ENCODE measurements at places on chromosomes 5 and 9. TPM values are rescaled to one million over a fixed set of nuclear protein-coding genes. Genes with fewer than 3 reads are reported as not detected.

The SLC6A18 gene
- total RNA-seq, result not detected

The AGGF1 gene
- total RNA-seq, result 32.8 TPM

The DIRAS2 gene
- 1.2 TPM for total RNA-seq

The LURAP1L gene
- 0.86 TPM for total RNA-seq

The ASPN gene
- total RNA-seq, result not detected

The ADAMTS12 gene
- total RNA-seq, result 25.6 TPM

The ENTPD2 gene
- total RNA-seq, result not detected

The NR4A3 gene
- total RNA-seq, result 1.5 TPM

The IL9 gene
- not detected for total RNA-seq

The VCAN gene
- 414 TPM for total RNA-seq

The MTRR gene
- 34.3 TPM for total RNA-seq

The SPATA31D4 gene
- total RNA-seq, result not detected

The CYSRT1 gene
- 5.8 TPM for total RNA-seq

The STC2 gene
- 138 TPM for total RNA-seq

The GARIN3 gene
- not detected for total RNA-seq

The LOX gene
- total RNA-seq, result 4.6 TPM

The RETREG1 gene
- 14.0 TPM for total RNA-seq

The CCL27 gene
- total RNA-seq, result 0.77 TPM

The BAAT gene
- not detected for total RNA-seq

The SLC45A2 gene
- total RNA-seq, result 0.85 TPM

The PRRT1B gene
- not detected for total RNA-seq

The C5orf34 gene
- 3.7 TPM for total RNA-seq

The SKP1 gene
- total RNA-seq, result 301 TPM

The CCDC69 gene
- total RNA-seq, result 104 TPM

The PCDHA10 gene
- total RNA-seq, result 11.3 TPM

The MELK gene
- total RNA-seq, result 17.4 TPM

The PCAT7 gene
- 24.4 TPM for total RNA-seq

The VAV2 gene
- 6.7 TPM for total RNA-seq

The PCDHGA6 gene
- 0.88 TPM for total RNA-seq

The NIM1K gene
- 0.74 TPM for total RNA-seq

The UNC5A gene
- 1.4 TPM for total RNA-seq

The OR1J2 gene
- total RNA-seq, result not detected

The BARHL1 gene
- total RNA-seq, result not detected

The AQP7 gene
- total RNA-seq, result 3.8 TPM

The GKAP1 gene
- 8.1 TPM for total RNA-seq

The ELOVL7 gene
- total RNA-seq, result 0.42 TPM

The LCN6 gene
- not detected for total RNA-seq

The IL13 gene
- not detected for total RNA-seq

The ARL14EPL gene
- not detected for total RNA-seq

The CCL21 gene
- 8.2 TPM for total RNA-seq

The IQGAP2 gene
- total RNA-seq, result 10.8 TPM

The TRPM3 gene
- total RNA-seq, result 0.60 TPM

The GRXCR2 gene
- total RNA-seq, result not detected

The TMEM174 gene
- not detected for total RNA-seq

The CTXN3 gene
- not detected for total RNA-seq

Data from cardiac muscle cell (in vitro differentiated cells and primary cell).